ENCODE measurements at places on chromosomes 5 and 9. TPM values are rescaled to one million over a fixed set of nuclear protein-coding genes. Genes with fewer than 3 reads are reported as not detected.

DNA sequence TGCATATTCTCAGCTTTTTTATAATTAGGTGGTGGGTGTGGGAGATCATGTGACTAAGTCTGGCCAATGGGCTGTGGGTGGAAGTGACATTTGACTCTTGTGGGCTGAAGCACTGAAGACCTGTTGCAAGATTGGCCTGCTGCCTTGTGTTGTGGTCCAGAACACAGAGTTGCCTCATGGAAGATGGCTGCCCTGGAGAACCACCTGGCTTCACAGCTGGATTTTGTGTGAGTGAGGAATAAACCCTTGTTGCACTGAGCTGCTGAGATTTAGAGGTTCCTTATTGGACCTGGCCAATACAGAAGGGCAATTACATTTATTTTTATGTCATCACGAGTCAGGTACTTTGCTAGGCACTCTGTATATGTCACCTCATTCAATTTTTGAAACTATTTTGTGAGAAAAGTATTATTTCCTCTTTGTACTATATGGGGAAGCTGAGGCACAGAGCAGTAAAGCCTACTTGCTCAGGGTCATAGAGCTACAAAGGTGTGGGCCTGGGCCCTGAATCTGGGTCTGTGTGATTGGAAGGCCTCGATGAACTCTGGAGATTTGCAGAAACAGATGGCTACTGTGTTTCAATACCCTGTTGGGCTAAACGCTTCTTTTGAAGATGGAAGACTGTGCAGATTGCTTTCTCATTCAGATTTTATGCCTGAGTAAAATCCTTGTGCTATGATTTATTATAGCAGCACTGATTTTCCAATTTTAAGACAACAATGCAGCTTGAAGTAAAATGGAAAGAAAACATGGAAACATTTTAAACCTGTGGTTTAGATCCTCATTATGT lies 71.2 kb upstream of the TBC1D2 start:
- DNase-seq = no peak

DNA sequence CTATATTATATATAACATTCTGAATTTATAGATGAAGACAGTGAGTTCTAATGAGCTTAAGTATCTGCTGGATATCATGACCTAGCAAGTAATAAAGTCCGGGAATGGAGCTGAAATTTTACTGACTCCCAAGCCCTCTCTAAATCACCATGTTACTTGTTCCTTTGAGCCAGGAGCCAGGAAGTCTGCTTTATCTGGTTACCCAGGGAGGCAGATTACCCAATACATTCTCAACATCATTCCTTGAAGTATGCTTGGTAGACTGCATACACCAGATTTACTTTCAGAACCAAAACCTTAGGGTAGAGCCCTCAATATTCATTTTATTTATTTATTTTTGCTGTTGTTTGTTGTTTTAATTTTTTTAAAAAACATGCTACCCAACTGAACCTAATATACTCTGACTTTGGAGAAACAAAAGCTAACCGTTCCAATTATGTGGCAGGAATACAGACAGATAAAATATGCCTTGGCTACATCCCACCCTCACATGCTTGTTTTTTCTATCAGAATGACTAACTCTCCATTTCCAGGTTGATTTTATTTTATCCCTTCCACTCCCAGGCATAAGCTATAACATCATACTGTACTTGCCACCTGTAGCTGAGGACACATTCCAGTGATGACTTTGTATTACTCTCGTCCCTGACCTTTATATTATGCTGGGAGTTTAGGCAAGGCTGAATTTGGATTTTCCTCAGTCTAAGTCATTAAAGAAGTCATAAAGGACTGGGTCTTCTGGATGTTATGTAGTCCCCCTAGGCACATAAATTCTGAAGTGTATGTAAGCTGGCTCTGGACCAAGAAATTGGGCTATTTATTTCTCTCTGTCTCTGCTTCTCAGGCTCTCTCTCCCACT lies 82.0 kb downstream of the YIPF5 start:
- peak; percentile 48 for DNase-seq

- DNase-seq = no peak
These were observed 41.3 kb downstream of the CAST start for GRCh38 chr5:96703384-96703920.

GRCh38 chr5:33531824-33532223 lies 91.1 kb downstream of the TARS1 start:
- DNase-seq = no peak

DNA sequence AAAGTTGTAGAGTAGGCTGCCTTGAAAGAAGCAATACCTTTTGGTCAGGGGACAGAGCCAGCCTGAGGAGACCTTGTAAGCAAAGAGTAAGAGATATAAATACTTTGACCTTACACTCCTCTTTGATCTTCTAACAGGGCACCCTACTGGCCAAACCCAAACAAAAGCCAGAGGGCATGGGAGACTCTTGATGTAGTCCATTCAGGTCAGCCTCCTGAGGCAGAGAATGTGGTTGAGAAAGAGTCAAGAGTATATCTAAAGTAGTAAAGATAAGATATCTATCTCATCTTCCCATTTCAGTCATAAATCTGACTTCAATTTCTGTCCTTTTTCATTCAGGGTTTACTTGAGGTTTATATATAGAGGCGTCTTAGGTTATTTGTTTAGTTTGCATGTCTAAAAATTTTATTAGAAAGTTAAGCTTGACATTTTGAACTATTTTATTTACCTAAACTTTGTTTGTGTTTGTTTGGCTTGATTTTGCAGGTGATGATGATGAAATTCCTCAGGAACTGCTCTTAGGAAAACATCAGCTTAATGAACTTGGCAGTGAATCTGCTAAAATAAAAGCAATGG lies 125.7 kb downstream of the NIPBL start:
- DNase-seq = no peak

DNA sequence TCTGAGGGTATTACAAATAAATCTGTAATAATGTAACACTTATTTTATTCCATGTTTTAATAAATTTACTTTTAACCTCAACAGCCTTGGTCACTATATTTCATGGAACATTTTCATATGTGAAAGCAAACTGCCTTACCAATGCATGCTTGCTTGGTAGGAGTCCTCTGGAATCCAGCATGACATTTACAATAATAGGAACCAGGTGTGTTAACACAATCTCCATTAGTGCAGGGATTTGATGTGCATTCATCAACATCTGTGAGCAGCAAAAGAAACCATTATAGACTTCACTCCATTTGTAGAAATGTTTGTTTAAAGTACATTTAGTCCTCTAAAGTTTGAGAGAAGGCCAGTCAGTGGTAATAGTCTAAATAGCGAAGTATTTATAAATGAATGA lies 159.4 kb downstream of the FBN2 start:
- DNase-seq = peak; percentile 50

DNA sequence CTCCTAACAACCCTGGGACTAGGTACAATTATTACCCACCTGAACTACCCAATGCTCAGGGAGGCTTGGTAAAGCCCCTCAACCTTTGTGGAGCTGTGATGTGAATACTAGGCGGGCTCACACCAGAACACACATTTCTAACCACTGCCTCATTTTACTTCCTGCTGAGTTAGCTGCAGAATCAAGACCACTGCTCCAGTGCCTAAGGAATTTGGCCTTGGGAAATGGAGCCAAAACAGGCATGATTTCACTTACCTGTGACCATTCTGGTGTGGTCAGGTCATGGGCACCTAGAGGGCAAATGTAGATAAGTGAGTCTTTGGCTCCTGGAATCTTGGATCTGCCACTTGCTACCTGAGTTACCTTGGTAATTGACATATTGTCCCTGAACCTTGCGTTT lies 5.2 kb downstream of the WWC1 start:
- no peak for DNase-seq

DNA sequence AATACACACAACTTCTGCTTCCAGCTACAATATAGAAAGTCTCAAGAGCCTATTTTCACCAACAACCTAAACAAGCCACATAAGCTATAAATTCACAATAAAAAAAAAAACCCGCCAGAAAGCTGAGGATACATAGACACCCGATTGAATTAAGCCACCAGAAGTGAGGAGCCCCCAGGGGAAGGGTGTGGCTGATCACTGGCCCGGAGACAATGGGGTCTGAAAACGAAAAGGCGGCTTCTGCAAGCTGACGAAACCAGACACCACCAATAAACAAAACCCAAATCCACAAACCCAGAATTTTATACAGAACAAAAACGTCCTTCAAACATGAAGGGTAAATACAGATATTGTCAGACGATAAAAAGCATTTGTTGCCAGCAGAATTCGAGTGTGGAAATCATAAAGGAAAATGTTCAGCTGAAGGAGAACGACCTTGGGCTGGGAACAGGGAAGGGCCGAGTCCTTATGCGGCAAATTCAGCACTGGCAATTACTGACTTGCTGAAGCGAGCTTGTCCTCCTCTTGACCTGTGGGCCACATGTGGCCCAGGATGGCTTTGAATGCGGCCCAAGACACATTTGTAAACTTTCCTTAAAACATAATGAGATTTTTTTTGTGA lies 39.6 kb upstream of the CEP72 start:
- DNase-seq = peak; percentile 16

DNA sequence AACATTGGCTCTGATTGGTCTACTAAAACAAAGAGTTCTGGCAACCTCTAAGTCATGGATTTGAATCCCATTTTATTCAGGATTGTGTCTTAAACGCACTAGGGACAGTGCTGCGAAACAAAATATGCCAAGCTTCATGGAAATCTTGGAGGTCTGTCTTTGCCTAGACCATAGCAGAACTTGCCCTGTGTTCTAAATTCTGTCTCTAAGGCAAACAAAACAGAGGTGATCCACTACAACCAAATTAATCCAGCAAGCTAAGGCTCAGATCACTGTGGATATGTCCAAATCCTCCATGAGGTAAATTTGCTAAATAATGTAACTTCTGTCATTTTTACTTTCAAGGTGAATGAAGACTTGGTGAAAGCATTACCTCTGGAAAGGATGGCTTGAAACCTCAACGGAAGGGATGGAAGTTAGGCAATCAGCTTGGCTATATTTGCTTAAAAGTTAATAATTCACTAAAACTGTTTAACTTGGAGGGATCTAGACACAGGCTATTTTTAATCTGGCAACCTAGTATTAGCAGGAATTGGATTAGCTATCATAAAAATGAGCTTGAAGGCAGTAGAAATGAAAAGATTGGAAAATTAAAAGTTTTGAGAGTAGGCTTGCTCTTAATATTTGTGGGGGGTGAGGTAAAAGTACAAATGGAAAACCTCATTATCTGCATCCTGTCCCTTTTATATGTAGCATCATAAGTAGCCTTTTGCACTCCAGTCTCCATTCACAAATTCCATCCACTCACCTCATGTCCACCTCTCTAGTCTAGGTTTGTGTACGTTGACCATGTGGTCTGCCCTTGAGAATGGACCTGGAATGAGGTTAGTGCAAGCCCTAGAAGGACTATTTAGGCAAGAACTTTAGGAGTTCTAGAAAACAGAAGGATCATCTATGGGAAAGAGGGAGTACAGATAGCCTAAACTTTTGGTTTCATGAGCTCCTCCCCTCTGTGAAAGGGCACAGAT lies 176.2 kb downstream of the SMC2 start:
- DNase-seq = no peak

- no peak for DNase-seq
These were observed 85.1 kb downstream of the SAXO1 start for GRCh38 chr9:18947892-18948339.

- DNase-seq = no peak
These were observed 41.3 kb upstream of the CACNA1B start for GRCh38 chr9:137836151-137836830.

DNA sequence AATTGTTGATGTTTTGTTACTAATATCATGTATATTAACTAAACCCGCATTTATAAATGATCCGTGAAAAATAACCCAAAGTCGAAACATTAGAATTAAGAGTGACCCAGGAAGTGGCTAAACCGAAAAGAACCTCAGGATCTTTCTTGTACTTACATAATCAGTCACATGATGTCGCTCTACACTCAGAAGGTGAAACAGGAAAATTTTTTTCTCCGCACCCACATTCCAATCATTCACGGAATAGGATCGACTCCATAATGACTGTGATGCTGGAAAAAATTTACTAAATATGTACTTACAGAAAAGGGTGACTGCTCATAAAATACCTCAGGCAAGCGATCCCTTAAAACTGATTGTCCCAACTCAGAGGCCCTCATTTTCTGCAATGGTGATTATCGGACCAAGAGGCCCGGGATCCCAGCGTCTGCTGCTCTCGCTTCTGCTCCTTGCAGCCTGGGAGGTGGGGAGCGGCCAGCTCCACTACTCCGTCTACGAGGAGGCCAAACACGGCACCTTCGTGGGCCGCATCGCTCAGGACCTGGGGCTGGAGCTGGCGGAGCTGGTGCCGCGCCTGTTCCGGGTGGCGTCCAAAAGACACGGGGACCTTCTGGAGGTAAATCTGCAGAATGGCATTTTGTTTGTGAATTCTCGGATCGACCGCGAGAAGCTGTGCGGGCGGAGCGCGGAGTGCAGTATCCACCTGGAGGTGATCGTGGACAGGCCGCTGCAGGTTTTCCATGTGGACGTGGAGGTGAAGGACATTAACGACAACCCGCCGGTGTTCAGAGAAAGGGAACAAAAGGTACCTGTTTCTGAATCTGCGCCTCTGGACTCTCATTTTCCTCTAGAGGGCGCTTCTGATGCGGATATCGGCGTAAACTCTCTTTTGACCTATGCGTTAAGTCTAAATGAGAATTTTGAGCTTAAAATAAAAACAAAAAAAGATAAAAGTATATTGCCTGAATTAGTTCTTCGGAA lies at the start of gene PCDHA12:
PCDHA12 (plus strand) TSS at position 224 of the 981 bp plus-strand sequence; CDS start at position 389, 165 bp downstream.
- DNase-seq = no peak

DNA sequence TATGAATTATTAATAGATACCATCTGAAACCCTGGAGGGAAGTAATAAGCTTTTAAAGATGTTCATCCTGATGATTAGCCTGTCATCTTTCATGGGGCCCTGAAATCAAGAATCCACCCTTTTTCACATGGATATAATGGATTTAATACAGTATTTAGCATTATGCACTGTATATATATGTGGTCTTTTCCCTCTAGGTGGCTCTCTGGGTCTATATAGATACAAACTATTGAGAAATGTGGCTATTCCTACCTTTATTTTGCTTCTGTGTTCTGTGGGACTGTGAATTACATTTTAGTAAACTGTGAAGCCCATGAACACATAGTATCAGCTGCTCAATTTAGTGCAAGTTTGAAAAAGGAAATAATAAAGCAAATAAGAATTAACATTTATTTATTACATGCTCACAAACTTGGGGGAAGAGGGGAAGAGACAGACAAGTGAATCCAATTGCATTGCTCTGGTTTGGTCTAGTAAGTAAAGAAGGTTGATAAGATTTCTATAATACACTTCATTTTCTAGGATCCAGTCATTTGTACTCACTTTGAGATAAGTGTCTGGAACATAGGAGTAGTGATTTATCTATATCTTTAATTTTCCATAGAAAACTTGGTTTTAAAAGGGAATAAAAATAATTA lies 112.2 kb downstream of the SCAMP1 start:
- no peak for DNase-seq

- DNase-seq = no peak
These were observed 65.7 kb upstream of the RORB start for GRCh38 chr9:74431467-74431866.

- no peak for DNase-seq
These were observed 7.6 kb downstream of the BASP1 start for GRCh38 chr5:17224858-17225511.

- peak; percentile 47 for DNase-seq
These were observed 12.8 kb downstream of the ENC1 start for GRCh38 chr5:74627646-74628279.

GRCh38 chr5:91076138-91076537 lies 307.0 kb downstream of the ARRDC3 start:
- DNase-seq = no peak

- peak; percentile 92 for DNase-seq
These were observed 221.8 kb downstream of the MEF2C start for GRCh38 chr5:88660947-88661805.

SV2C gene
- 0.31 TPM for total RNA-seq

SOX30 gene
- total RNA-seq = 0.10 TPM

RIGI gene
- total RNA-seq = 8.5 TPM

FCN1 gene
- total RNA-seq = 9.3 TPM

QRFP gene
- total RNA-seq = not detected

DBH gene
- total RNA-seq = 0.10 TPM
